ENCODE measurements at places on chromosomes 3 and 15.

GRCh38 chr3:70556056-70556455 is 243.6 kb upstream of the MDFIC2 start:
- DNase-seq: peak; percentile 60

DNA sequence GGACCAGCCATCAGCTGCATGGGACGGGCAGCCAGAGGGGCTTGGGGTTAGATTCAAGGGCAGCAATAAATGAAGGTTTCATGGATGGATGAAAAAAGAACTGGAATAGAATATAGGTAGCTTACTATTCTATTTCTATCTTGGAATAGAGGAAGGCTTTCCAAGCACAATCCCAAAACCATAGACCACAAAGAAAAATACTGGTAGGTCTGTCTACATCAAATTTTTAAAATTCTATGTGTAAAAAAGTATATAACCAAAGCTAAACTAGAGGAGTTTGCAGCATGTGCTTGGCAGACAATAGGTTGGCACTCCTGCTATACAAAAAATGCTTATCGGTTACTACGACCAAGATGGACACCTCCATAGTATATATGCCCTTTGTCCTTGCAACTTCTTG is 7.2 kb upstream of the FBLN2 start:
- peak; percentile 12 for DNase-seq

GRCh38 chr3:187758318-187758955 is 13.2 kb upstream of the BCL6 start:
- no peak for DNase-seq

DNA sequence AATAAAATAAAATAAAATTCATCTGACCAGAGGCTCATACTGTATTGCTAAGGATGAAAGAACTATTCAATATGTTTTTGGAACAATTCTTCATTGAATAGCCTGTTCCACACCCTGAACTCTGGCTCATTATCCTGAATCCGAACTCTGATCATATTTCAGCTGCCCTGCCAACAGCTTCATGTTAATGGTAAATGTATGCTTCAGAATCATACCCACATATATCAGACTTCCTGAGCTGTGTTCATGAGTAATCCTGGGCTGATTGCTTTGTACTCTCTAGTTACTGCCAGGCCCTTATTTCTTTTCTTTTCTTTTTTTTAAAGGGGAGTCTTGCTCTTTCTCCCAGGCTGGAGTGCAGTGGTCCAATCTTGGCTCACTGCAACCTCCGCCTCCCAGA is 11.8 kb downstream of the INO80 start:
- DNase-seq: peak; percentile 76

- DNase-seq: no peak
Observed at GRCh38 chr3:111862415-111862814, 3.4 kb downstream of the PHLDB2 start.

DNA sequence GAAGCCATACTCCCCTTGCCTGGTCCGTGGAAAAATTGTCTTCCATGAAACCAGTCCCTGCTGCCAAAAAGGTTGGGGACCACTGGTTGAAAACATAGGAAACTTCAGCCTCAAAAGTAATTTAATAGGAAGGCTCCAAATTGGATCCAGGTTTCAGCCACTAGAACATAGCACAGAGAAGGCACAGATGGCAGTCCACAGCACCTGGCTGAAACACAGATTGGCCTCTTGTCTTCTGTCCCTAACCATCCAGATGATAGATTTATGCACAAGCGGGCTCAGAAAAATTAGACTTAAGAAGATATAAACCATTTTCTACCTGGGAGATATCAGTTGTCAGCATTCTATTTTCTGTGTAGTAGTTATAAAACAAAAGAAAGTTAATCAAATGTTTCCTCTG is 397.1 kb downstream of the CNTN4 start:
- no peak for DNase-seq

- DNase-seq: peak; percentile 46
Observed at GRCh38 chr3:151197981-151198767, 4.8 kb downstream of the GPR171 start.

DNA sequence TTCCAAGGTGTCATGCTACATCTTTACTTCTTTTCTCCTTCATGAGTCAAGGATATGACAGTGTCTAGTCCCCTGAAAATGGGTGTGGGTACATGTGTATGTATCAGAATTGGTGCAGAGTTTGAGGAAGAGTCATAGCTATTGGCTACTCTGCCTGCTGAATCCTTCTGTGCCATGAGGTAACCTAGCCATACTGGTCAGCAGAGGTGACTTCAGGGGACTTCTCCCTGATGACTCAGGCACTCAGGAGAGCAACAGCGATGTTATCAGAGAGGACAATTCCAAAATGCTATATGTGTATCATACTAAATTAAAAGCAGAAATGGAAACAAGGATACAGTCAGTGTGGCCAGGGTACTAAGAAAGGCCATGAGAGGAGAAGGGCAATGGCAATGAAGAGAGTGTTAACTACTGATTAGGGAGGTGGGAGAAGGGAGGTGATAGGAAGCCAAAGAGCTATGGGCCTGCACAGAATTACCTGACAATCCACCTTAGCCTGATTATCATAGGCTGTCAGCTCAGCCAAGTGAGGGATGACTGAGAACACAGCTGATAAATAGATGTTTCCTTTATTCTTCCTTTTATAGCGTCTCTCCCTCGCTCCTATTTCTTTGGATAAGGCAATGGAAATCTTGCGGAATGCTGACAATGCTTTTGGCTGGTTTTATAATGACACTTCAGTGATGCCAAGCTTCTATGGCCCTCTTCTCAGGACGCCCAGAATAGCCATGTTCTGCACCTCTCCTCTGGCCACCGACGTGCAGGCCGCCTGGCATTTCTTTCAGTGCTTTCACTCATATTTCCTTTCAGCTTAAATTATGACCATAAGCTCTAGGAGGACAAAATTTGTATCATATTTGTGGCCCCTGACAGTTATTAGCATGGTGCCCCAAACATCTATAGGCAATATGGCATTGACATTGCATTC is 90.6 kb downstream of the FGF12 start:
- DNase-seq: no peak

DNA sequence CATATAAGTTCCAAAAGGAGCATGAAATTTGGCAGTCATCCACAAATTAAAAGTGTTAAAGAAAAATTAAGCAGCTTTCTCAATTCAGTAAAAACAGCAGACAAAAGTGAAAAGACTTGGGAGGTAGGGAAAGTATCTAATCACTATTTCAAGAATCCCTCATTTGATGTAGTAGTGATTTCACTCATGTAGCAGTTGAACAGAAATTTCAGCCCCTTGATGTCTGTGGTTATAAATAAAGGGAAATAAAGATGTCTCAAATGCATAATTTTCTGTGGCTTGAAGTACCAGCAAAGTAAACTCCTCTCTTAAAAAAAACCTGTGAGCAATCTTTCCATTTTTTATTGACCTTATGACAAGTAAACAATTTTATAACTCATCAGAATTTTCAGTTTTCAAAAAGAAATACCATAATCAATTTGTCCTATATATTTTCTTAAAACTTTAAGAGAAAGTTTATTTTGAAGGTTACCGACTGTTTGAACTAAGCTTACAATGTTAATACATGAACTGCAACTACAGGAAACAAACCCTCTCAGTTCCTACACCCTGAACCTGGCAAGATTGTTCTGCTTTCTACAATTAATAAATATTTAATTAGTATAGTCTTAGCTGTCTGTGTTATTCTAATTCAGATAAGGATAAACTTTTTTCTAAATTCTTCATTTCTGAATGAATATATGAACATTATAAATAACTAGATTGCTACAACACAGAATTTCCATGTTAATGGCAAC is 94.2 kb downstream of the CBLB start:
- no peak for DNase-seq

GRCh38 chr3:71087143-71088018 is 496.1 kb downstream of the FOXP1 start:
- peak; percentile 39 for DNase-seq

- peak; percentile 37 for DNase-seq
Observed at GRCh38 chr3:183411216-183411922, 17.1 kb downstream of the MCF2L2 start.

GRCh38 chr3:141353652-141354495 is 14.4 kb upstream of the ZBTB38 start:
- DNase-seq: no peak

- DNase-seq: no peak
Observed at GRCh38 chr15:79738143-79738542, 158.7 kb downstream of the MTHFS start.

DNA sequence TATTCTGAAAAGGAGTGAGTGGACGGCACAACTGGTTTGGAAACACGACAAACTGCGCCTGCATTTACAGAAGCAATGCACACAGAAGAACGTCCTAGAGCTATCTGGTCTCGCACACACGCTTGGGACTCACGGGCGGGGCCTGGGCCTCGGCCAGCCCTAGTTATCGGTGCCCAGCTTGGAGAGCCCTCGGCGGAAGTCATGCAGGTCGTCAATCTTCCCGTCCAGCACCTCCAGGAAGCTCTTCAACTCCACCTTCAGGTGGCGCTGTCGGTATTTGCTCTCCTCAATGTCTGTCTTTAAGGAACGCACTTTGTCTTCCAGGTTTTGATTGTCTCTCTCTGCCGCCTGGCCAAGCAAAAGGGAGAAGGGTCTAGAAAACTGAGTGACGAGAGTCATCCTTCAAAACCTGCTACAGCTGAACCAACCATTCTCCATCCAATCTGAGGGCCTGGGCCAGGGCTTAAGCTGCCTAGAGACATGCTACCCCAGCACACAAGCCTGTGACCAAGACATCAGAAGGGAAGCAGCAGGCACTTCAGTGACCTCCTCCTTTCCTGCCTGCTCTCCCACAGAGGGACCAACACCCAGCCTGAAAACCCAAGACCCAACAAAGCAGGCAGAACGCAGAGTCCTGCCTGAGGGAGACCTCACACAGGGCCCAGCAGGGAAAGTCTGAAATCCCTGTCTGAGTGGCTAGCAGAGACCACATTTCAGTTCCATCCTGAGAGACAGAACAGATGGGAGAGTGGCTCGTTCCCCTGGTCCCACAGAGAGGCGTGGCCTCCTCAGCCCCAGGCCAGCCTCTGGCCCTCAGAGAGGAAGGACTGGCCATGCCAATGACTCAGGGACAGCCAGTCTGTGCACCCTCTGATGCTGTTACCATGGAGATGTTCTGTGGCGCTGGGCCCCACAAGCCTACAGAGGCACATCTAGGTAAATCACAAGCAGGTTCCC is 40.4 kb downstream of the WHAMM start:
- DNase-seq: peak; percentile 88

DNA sequence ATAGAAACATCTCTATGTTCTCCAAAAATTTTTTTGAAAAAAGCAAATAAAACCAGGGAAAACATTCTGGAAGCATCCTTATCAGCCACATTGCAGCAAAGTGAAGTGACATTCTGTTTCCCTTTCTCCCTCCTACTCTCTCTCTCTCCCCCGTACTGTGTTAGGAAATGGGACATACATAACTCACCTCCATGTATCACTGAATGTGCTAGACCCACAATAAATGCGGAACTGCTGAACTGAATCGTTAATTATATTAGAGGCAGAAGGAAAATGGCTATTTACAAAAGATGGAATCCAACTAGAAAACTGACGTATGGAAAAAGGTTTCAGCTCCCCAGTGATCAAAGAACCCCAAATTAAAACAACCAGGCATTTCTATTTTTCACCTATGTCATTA is 129.8 kb downstream of the MINAR1 start:
- DNase-seq: no peak

DNA sequence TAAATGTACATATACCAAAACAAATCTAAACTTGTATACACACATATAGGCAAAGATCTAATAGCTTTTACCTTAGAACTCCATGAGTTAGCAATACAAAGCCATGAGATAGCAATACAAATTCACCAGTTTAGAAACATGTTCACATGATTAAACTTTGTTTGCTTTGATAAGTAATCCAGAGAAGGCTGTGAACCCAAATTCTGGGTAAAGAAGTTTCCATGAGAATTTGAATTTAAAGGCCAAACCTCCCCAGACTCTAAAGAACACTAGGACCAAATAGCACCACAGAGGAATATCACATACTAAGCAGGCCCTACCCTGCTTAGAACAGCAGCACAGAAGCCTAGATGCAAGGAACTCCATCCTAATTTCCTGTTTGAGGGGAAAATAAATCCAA is 83.7 kb upstream of the TP63 start:
- no peak for DNase-seq

DNA sequence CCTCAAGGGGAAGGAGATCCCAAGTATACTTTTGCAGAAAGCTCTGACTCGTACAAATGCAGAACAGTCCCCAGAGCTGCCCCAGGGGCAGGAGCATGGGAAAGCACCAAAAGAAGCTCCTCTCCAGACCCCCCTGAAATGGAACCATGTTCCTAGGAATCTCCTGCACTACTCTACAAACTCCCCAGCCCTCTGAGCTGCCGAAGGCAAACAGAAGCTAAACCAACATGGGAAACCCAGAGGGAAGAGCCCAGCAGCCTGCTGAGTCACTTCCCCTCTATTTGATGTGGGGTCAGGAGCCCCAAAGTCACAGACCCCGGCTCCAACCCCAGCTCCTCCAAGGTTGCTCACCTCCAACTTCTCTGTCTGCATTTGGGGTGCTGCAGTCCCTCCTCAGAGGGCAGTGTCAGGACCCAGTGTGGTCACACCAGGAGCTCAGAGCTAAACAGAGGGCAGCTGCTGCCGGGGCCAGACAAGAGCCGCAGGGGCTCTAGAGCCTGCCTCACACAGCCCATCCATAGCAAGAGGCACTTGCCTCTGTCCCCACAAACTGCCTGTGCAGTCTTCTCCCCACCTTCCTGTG is 3.8 kb upstream of the PLXNA1 start:
- no peak for DNase-seq

DNA sequence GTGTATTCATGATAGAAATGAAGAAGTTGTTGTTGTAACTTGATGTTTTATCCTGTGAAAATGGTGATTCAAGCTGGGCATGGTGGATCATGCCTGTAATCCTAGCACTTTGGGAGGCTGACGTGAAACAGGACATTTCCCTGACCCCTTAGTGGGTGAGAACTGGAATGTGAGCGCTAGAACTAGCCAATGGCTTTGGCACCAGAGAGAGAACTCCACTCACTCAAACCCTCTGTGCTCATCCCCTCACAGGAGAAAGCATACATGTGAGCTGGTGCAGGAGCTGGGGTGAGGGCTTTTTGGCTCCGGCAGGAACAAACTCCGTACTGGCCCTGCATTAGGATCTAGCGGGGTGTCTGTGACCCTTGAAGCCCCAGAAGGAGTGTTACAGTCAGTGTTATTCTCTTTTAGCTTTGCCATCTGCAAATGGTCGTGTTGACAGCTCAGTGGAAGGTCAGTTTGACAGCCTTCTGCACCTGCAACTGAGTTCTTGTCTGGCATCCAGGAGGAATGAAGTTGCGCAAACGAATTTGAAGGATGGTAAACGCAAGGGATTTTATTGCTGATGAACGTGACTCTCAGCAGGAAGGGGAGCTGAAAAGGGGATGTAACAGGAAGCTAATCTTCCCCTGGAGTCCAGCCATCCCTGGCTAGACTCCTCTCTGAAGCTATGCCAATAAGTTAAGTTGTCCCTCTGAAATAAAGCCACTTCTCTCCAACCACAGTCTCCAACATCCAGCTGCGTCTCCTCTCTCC is 1016.6 kb upstream of the CADM2 start:
- no peak for DNase-seq

GRCh38 chr3:4322635-4323034 is 19.5 kb downstream of the SETMAR start:
- DNase-seq: peak; percentile 97

- no peak for DNase-seq
Observed at GRCh38 chr15:88636050-88636449, 2.8 kb upstream of the ISG20 start.

Measured in cardiac fibroblast (primary cell).